ENCODE measurements at places on chromosomes 7 and 10.

GRCh38 chr7:22355620-22356009 lies 1.3 kb downstream of the RAPGEF5 start:
- DNase-seq = no peak

- DNase-seq = peak; percentile 67
Measured at GRCh38 chr7:120272701-120273475, at the start of gene KCND2. TSS of gene KCND2 (plus strand) at chr7:120273175.

GRCh38 chr7:45888185-45888992 lies at the start of gene IGFBP1:
TSS of gene IGFBP1 (plus strand) at chr7:45888488. CDS start at chr7:45888653, 165 bp downstream.
- peak; percentile 41 for DNase-seq

GRCh38 chr7:146539836-146540235 lies 423.2 kb downstream of the CNTNAP2 start:
- no peak for DNase-seq

DNA sequence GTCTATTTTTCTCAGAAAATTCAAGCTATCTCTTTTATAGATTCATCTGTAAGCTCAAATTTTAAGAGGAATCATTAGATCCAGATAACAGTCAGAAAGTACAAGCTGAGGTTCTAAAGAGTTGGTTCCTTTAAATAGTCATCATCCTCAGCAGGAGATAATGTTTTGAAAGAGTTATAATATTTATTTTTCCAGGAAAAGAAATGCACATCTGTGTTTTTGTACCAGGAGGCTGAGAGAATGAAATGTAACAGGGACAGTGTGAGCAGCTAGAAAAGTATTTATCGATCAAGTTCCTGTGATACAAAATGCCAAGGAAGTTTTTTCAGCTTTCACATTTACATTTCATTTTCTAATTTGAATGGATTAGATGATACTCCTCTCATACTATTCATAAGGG lies 120.2 kb upstream of the LRRTM3 start:
- no peak for DNase-seq

Data from NCI-H524 (cell line).